Bronchus fibroblast of lung (primary cell): ENCODE measurements at places on chromosomes 7 and 10. TPM values are rescaled to one million over a fixed set of nuclear protein-coding genes. Genes with fewer than 3 reads are reported as not detected.

HOGA1 gene
- 0.67 and 1.0 TPM in 2 replicates for total RNA-seq

TIAL1 gene
- 48.1 and 48.6 TPM in 2 replicates for total RNA-seq

FMC1 gene
- 10.1 and 12.1 TPM in 2 replicates for total RNA-seq

PDE6C gene
- total RNA-seq = not detected in 2 replicates

BTBD16 gene
- total RNA-seq = not detected in 2 replicates

HMX3 gene
- total RNA-seq = not detected in 2 replicates

ARHGAP21 gene
- 54.0 and 59.0 TPM in 2 replicates for total RNA-seq
